ENCODE measurements at places on chromosomes 16 and 17. TPM values are rescaled to one million over a fixed set of nuclear protein-coding genes. Genes with fewer than 3 reads are reported as not detected.

- no peak for DNase-seq
Measured at GRCh38 chr17:1498233-1498632, 5.7 kb upstream of the MYO1C start.

GRCh38 chr16:16162591-16162990, 60.7 kb downstream of the ABCC6 start:
- no peak for DNase-seq

DNA sequence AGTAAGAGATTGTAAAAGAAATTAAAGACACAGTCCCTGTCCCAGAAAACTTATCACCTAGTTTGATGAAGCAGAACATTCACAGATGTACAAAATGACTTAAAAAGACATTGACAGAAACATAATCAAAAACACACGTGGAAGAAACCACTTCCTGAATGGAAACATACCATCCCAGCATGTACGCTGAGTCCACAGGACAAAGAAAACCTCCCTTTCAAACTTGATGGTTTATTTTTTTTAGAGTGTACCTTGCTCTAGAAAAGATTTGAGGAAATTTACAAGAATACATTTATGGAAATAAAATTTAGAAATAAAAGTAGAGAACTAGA, 140.9 kb downstream of the PMP22 start:
- no peak for DNase-seq

- no peak for DNase-seq
Measured at GRCh38 chr17:3985846-3986245, 21.6 kb upstream of the ATP2A3 start.

GRCh38 chr16:88844419-88845036, 12.2 kb downstream of the GALNS start:
- DNase-seq: no peak

- no peak for DNase-seq
Measured at GRCh38 chr17:4536259-4536741, 18.9 kb downstream of the MYBBP1A start.

GRCh38 chr17:7477392-7478275, 1.8 kb downstream of the ZBTB4 start:
- DNase-seq: peak; percentile 22

GRCh38 chr17:4365103-4365627, 1.3 kb downstream of the UBE2G1 start:
- DNase-seq: peak; percentile 96

DNA sequence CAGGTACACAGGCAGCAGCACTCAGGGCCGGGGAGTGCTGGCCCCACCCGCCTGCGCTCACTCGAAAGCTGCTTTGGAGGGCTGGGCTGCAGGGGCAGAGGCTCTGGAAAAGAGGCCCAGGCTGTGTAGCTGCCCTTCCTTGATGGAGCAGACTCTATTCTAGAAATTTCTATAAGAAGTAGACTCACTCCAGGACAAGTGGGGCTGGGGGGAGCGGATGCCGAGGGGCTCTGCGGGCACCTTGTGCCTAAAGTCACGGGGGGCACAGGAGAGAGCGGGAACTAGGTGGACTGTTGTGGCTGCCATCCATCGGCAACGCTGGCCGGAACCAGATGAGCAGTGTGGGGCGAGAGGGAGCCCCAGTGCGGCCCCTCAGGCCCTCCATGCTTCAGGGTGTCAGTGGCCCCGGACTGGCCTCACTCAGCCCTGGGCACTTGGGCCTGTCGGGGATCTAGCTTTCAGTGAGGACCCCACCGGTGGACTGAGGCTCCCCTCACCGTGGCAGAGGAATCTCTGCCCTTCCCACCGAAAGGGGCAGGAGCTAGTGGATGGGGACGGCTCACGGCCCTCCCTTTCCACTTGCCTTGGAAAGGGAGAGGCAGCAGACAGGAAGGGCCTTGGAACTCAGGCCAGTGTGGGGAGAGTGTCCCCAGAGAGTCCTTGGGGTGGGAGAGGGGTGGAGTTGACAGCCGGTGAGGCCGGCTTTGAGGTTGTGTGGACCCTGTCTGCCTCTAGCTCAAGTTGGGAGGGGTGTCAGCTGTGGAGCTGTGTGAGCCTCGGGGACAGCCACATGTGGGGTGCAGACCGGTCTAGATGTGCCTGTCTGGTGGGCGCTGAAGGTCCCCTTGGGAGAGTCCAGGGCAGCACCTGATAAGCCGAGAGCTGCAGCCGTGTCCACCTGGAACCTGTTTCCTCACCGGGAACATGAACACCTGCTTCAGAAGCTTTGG, 16.6 kb downstream of the ENDOV start:
- DNase-seq: no peak

DNA sequence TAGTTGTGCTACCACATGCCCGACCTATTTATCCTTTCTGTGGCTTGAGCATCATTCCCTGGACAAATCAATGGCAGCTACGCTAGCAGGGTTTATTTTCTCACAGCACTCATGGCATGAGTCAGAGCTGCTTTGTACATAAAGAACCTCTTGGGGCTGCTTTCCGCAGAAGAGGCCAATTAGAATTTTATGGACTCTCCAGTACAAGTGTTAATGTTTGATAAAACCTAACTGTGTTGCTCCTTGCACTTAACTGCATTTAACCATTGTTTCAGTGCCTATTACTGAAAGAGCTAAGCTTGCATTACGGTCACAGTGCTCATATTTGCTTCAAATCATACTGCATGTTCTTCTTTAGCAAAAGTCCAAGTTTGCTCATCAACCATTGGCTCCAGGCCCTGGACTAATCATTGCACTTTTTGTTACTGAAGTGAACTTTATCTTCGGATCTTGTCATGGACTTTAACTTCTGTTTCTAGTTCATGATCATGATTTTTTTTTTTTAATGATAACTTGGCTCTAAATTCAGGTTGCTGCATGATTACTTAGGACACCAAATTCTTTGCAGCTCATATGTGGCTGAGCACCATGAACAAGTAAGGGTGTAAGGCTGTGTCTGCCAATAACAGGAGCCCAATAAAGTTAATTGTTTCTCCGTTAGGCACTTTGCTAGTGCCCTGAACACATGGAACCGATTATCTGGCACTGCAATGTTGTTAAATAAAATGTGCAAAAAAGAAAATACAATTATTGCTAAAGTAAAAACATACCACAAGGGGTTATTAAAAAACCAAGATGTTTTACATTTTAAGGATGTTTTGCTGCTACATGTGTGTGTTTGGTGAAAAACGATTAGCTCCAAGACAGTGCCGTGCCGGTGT, 492.2 kb downstream of the KCNJ2 start:
- no peak for DNase-seq

DNA sequence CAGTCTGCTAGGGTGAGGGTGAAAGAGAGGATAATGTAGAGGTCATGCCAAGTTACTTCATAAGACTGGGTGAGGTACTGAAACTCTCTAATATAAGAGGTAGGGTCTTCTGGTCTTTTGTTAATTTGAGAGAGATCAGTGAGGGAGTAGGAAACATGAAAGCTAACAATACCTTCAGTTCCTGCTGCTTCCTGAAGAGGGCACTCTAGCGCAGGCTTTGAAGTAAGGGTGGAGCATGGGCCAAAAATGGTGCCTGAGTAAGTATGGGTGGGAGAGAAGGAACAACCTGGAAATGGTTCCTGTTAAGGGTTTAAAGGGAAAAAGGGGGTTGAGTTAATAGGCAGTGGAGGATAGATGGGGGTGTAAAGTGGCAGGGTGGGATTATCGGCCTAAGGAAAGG, 2449.5 kb downstream of the TP53TG3F start:
- DNase-seq: no peak

DNA sequence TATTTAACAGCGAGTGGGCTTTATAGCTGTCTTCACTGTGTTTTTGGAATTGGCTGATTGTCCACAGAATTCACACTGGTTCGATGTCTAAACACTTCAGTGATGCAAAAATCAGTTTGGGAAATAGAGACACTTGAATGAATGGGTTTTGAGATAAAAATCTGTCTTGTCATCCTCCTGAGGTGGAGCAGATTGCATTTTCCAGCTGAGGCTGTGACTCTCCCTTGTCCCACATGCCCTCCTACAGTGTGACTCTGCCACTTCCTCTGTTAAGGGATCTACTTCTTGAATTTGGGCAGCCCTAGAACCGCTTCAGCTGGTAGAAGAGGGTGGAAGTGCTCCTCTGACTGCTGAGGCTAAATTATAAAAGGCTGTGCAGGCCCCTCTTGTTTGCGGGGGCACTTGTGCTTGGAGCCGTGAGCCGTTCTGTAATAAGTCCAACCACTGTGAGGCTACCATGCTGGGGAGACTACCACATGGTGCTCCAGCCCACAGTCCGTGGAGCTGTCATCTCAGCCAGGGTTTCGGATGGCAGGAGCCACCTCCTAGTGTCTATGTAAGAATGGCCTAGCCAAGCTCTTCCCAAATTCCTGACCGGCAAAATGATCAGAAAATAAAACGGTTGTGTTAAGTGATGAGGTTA, 175.9 kb downstream of the SPECC1 start:
- peak; percentile 23 for DNase-seq

- DNase-seq: no peak
Measured at GRCh38 chr17:37413875-37414519, 7.3 kb downstream of the TADA2A start.

DNA sequence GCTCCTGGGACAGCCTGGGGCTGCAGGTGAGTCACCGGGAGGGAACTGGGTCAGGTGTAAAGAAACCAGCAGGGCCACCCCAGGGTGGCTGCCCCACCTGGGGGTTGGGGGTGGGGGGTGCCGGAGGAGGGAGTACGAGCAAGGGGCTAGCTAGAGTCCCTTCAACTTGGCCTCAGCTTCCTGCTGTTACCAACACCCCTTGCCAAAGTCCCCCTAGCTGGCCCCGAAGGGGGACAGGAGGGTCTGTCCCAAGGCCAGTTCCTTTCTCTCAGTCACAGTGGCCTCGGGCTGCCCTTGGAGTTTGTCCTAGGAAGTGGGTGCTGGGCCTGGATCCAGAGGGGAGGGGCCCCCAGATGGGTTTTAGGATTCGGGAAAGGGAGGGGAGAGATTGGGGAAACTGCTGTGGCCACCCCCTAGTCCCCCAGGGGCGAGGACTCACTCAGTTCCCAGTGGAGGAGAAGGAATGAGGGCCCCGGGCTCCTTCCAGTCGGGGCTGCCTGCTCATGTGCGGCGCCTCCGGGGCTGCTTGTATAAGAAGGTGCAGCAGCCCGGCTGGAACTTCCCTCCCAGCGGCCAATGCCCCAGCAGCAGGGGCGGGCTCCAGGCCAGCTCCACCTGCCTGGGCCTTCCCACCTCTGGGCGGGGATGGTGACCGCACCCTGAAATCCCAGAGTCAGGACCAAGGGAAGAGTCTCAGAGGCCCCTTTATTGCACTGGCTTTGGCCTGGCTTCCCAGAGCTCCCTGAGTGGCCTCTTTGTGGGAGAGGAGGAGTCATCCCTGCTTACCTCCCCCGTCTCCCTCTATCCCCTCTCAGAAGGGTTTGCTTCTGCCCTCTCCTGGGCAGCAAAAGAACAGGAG, 7.3 kb downstream of the ARHGAP27 start:
- DNase-seq: no peak

GRCh38 chr16:18852647-18853046, 51.3 kb upstream of the ARL6IP1 start:
- DNase-seq: no peak

GRCh38 chr16:74574146-74574545, 32.8 kb downstream of the GLG1 start:
- no peak for DNase-seq

DNA sequence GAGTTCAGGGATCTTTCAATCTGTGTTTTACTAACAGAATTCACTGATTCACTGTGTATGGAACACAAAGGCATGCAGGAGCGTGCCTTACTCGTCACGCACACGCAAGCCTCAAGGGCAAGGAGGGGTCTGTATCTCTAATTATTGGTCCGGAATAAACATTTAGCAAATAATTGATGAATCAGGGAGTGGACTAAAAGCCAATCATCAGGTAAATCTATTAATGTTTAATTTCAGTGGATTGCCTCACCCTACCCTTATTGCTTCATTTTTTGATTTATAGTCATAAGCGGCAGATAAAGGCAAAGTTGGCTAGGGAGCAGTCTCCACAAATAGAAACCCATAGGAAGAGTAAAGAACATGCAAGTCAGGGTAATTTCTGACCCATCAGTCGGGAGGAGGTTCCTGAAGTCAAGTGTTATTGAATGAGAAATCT, 7.4 kb upstream of the HSD17B2 start:
- DNase-seq: no peak

DNA sequence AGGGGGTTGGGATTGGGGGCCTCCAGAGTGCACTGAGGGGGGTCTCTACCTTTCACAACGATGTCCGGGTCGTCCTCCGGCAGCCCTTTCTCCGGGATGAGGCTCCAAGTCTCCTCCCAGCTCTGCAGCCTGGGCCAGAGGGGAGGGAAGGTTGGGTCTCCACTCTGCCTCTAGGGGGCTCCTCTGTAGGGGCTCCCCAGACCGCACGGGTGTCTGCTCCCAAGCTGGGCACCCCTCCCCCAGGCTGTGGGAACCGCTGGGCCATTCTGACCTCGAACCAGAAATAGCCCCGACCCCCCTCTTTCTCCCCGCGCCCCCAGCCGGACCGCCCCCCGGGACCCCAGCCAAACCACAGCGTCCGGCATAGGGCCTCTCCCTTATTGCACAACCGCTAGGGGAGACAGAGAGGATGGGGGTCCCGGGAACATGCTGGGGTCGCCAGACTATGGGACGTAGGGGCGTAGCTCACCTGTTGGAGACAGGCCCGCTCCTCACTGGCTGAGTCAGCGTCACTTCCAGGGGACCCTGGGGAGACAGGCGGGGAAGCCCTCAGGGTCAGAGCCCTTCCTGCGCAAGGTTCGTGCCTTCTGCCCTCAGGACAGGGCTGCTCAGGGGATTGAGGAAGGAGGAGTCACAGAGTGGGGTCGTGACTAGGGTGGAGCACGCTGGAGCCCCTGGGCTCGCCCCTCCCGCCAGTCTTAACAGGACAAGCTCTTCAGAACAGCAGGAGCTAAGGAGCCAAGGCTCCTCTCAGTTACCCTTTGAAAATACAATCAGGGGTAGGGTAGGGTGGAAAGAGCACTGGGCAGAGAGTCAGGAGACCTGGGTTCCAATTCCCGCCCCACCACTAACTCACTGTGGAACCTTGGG, 2.7 kb downstream of the PLEKHH3 start:
- DNase-seq: no peak

GRCh38 chr17:10920558-10921108, 82.7 kb upstream of the PIRT start:
- peak; percentile 51 for DNase-seq

- no peak for DNase-seq
Measured at GRCh38 chr17:16931318-16932060, 40.4 kb downstream of the TNFRSF13B start.

DNA sequence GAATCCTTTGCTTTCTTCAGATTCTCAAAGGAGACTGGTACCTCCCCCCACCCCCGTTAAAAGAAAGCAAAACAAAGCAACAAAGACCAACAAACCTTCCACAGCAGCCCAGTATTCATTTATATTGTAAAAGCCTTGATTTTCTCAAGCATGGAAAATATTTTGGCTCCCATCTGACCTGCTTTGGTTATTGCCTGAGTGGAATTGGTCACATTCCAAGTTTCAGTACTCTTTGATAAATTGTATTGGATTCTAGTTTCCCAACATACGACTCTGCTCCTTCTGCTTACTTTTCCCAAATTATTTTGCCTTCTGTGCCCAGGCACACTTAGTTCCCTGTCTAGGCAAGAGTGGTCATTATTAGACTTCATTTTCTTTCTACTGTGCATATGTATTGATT, 1.3 kb downstream of the ABCC11 start:
- no peak for DNase-seq

Gene TBC1D3G
- polyA plus RNA-seq: not detected

Gene CCL5
- polyA plus RNA-seq: 3.0 TPM

Gene CDH3
- polyA plus RNA-seq: 16.0 TPM

Gene PPY
- polyA plus RNA-seq: not detected

Gene ERN1
- polyA plus RNA-seq: 2.7 TPM

Gene SLC5A10
- not detected for polyA plus RNA-seq

Gene MYLK3
- 0.98 TPM for polyA plus RNA-seq

Gene KRT33B
- polyA plus RNA-seq: not detected

Gene TAF1C
- 18.5 TPM for polyA plus RNA-seq

Measured in brain (organoid and tissue), 16 donors.